CD4-positive, alpha-beta T cell treated with Interleukin-17A for 4 hours (primary cell): ENCODE measurements at places on chromosomes 5 and 9.

- no peak for DNase-seq
Observed at GRCh38 chr5:25285136-25285535, 640.4 kb upstream of the CDH10 start.

DNA sequence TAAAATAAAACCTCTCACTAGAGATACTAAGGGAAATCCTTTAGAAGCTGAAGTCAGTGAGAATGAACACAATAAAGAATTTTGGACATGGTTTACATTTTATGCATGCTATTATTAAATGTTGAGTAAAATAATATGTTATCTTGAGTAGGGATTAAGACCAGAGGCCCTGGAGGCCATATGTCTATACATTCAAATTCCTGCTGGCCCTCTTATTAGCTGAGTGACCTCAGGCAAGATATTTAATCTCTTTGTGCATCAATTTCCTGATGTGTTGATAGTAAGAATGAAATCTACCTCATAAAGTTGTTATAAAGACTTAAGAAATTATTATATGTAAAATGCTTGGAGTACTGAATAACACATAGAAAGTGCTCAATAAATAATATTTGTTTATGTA, 281.1 kb upstream of the KLF4 start:
- DNase-seq: no peak

- no peak for DNase-seq
Observed at GRCh38 chr9:33837138-33837537, 20.2 kb downstream of the UBE2R2 start.

- peak; percentile 61 for DNase-seq
Observed at GRCh38 chr9:35726931-35727330, 5.1 kb downstream of the TLN1 start.

DNA sequence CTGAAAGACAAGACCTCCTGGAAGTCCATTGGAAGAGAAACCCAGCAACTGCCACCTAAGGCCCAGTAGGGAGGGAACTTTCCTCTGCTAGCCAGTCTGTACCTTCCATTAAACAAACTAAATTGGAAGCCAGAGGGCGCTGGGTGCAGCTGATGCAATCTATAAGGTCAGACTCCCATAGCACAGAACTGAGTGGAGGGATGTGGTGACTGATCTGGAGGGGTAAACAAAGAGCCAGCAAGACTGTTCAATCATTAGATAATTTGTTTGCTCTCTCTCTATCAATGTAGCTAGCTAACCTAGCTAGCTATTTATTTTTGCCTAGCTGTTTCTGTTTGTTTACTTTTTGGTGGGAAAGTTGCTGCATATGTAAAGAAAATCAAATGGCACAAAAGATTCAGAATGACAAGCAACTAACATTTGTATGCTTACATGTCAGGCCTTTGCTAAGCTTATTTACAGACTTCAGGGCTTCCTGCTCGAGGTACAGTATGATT, 291.8 kb upstream of the DAB2 start:
- DNase-seq: peak; percentile 31

DNA sequence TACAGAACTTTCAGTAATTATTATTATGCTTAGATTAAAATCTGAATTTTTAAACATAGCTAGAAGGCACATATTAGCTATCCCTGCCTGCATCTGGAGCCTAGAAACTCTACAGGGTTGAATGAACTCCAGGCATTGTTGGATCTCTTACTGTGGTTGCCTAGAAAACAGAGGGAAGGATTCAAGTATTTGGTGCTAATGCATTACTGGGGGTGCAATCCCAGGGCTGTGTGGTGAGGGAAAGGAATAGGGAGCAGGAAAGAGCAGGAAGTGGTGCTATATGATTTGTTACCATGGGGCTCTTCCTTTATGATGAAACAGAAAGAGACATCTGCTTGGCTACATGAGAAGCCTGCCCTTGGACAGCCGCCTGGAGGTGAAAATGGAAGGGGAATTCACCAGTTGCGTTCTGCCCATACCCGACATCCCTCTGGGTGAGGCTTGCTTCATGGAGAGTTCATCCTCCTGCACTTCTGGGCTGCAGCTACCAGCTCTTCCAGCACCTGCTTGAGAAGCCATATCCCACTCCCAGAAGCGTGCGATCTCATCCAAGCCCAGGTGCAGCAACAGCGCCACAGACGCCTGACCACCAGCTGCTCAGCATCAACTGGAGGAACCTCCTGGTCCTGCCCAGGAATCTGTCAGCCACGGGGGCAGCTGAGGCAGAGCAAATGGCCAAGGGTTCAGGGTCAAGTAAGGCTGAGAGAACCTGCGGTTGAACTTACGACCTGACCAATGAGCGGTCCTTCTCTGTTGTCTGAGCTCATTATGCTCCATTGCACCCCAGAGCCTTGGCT, 362.8 kb downstream of the SEMA5A start:
- DNase-seq: no peak

GRCh38 chr9:89532478-89532877, 34.6 kb upstream of the SEMA4D start:
- peak; percentile 71 for DNase-seq

- DNase-seq: no peak
Observed at GRCh38 chr5:1100664-1101574, 10.9 kb downstream of the SLC12A7 start.

DNA sequence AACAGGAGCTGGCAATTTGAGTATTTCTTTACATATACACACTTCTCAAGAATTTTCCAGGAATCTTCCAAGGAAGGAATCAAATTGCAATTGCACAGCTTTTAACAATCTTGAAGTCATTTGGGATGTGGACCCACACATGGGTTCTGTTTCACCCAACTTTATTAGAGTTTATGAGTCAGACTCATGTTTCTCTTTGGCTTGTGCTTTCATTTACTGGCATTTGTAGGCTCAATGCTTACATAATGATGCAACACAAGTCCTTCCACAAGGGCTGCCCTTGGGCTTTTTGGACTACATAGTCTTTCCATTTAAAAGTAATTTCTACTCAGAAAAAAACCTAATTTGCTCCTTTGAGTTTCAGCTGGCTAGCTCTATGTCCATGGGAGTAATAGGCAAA, 4.6 kb upstream of the CDC37L1 start:
- DNase-seq: no peak

DNA sequence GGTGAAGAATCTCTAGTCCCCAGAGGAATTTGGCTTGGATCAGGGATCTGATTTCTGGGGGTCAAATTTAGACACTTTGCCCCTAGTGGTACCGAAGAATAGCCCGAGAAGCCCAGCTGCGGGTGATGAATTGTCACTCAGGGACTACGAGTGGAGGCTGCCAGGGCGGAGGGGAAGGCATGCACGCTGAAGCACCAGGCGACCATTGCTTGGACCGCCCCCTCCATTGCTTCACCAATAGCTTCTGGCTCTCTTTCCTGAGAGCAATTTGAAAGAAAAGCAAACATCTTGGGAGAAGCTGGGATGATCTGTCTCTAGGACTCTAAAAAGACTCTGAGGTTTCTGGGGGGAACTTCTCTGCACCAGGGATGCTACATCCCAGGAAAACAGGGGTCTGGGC, 137.6 kb downstream of the CRB2 start:
- no peak for DNase-seq

- DNase-seq: peak; percentile 81
Observed at GRCh38 chr9:112074250-112075008, 100.7 kb downstream of the SUSD1 start.

DNA sequence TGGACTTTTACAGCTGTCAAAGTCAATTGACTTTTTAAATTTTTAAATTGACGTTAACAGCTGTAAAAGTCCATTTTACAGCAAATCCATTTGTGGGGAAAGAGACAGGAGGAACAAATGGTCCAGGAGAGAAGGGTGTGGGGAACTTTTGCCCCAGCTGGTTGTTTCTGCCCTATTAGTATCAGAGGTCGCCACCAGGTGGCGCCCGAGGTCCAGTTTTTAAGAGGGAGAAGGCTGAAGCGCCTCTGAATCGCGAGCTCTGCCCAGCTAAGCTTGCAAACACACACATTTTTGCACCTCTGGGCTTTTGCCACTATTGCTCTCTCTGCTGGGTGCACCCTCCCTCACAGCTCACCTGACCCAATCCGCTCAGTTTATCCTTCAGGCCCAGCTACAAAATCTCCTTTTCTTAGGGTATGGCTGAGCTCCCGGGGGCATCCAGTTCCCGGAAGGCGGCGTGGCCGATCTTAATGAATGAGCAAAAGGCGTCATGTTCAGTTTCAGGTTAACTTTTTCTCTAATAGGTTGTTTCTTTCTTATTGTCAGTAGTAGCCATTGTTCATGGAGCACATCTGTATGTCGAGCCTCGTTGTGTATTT, 6.3 kb upstream of the TTLL11 start:
- DNase-seq: peak; percentile 89

GRCh38 chr9:87564791-87565241, 67.1 kb downstream of the DAPK1 start:
- no peak for DNase-seq

- no peak for DNase-seq
Observed at GRCh38 chr5:147408980-147409379, 100.9 kb downstream of the DPYSL3 start.
